ENCODE measurements at places on chromosomes 6 and 20.

DNA sequence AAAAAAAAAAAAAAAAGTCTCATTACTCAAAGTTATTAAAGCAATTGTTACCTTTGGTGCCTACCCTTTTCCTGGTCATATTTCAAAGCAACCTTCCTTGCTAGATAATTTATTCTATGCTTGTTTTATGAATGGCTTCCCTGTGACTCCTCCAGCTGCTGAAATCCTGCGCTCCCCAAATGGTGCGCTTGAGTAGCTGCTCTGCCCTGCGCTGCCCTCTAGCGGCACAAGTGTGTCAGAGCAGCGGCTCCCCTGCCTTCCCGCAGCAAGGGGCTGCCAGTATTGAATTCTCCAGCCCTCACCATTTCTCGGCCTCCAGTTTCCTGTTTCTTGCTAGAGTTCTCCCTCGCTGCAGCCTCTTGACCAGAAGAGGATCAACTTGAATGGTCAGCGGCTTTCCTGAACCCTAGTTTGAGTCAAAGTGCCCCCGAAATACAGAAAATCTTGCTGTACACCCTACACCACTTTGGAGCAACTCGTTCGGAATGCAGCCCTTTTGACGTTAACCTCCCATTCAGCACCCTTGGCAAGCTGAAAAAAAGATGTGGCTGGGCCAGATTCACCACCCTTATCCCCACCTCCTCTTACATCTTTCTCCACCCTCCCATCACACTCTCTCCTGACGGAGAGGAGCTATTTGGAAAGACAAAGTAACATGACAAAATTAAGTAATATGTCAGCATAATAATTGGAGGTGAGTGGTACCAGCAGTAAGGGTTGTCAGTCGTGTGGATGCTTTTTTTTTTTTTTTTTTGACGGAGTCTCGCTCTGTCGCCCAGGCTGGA lies 60.4 kb upstream of the KLHL31 start:
- peak; percentile 56 for DNase-seq

DNA sequence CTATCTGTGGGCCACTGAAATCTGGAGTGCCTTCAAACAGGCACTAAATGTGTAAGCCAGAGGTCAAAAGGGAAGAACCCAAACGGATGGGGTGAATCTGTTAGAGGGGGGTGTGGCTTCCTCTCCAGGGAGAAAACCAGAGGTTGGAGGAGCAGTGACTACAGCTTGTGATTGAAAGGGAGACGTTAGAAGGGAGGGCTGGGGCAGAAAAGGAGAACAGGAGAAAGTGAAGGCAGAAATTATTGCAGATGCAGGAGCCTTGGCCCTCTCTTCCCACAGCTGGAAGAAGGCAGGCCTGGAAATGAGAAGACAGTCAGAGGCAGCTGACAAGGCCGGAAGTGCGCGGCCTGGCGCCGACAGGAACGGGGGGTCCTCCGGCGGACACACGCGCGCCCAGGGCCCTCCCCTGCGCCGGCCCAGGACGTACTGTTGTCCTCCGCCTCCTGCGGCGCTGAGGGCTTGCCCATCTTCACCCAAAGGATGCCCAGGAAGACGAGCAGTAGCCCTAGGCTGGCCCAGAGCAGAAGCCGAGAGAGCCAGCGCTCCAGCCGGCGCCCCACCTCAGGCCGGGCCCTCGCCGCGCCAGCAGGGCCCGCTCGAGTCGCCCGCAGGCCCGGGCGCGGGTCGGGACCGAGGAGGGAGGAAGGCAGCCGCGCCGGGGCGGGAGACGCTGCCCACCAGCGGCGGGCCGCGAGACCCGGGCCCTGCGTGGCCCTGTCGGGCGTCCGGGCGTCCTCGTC lies 806 bp downstream of the LEMD2 start:
- DNase-seq, result peak; percentile 29

- DNase-seq, result no peak
Measured at GRCh38 chr20:25000268-25000801, 7.8 kb upstream of the APMAP start.

DNA sequence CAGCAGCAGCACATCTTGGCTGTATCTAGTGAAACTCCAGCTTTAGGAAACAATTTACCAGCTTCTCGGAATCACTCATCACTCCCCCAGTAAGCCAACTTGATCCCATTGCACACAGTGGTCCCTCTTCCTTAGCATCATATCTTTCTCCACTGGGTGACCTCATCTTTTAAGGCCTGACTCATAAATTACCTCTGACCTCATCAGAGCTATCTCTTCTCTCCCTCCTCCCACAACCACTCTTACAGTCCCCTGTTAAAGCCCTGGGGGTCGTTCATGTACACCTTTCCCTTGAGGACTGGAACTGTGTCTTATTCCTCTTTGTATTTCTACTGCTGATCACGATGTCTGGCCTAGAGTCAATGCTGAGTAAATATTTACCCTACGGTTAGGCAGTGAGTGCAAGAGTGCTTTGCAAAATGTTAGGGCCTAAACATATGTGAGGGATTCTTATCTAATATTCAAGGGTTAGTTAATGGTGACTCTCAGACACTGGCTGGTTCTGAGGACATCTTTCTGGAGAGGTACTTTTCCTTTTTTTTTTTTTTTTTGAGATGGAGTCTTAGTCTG lies 187.2 kb downstream of the LRFN2 start:
- no peak for DNase-seq

- no peak for DNase-seq
Measured at GRCh38 chr6:16548121-16548520, 213.1 kb downstream of the ATXN1 start.

DNA sequence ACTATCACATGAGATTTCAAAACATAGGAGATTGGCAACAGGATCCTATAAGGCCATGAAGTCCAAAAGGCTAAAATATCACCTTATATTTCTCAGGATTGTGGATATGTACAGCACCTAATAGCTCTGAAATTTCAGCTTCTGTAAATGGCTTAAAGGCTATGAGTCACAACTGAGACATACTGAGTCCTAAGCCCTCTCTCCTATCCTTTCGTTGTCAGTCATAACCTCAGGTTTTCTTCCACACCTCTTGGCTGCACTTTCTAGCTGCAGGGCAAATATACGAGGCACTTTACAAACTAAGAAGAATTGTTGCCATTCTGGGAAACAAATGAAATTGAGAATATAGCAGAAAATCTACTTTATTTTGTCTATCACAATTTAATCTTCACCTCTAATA lies 969.9 kb upstream of the EPHA7 start:
- DNase-seq, result no peak

DNA sequence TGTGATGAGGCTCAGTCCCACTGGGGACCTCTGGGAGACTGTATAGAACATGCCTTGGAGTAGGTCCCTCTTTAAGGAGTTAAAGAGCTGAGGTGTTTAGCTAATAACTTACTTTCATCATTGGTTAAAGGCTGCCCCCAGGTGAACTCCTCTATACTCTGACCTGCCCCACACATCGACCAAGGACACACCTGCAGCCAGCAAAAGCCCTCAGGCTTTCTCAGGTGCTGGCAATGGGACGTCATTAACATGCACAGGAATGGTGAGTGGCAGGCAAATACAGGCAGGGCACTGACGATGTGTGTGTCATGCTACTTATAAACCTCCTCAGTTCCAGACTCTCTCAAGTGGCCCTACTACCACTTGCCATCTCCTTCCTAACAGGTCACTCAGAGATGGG lies 366.4 kb downstream of the KIF16B start:
- no peak for DNase-seq

GRCh38 chr20:19743640-19743995 lies 14.4 kb upstream of the RIN2 start:
- DNase-seq, result no peak

DNA sequence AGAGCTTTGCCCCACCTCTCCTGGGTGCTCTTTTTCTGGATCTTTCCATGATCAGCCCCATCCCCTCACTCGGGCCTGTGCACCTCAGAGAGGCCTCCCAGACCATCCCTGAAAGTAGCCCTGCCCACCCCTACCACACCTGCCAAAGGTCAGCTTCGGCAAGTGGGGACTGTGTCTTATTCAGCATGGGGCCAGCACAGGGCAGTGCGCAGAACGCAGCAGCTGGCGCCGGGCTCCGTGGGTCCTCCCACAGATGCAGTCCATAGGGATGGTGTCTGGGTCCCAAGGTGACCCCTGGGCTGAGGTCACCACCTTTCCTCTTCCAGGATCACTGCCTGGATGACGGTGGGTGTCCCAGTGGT lies 79.4 kb downstream of the CEBPB start:
- no peak for DNase-seq

DNA sequence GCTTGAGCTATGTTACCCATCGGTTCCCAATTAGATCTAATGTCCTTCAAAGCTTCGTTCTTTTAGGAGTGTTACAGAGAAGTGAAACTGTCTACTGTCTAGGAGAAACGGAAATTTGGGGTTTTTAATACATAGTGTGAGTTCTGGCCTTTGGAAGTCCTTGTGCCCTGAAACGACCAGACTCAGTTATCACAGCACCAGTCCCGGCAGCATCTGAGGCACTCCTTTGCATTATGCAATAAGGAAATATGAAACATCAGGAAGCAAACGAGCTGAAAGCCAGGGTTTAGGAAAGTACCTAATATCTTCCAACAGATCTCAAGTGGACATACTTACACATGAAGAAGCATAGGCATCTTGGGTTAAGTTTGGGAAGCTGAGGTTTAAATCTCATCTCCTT lies 61.8 kb upstream of the ADGRF1 start:
- no peak for DNase-seq

- no peak for DNase-seq
Measured at GRCh38 chr6:70310063-70310694, 7.3 kb upstream of the COL9A1 start.

GRCh38 chr6:147156799-147157382 lies 47.3 kb upstream of the STXBP5 start:
- DNase-seq, result no peak

DNA sequence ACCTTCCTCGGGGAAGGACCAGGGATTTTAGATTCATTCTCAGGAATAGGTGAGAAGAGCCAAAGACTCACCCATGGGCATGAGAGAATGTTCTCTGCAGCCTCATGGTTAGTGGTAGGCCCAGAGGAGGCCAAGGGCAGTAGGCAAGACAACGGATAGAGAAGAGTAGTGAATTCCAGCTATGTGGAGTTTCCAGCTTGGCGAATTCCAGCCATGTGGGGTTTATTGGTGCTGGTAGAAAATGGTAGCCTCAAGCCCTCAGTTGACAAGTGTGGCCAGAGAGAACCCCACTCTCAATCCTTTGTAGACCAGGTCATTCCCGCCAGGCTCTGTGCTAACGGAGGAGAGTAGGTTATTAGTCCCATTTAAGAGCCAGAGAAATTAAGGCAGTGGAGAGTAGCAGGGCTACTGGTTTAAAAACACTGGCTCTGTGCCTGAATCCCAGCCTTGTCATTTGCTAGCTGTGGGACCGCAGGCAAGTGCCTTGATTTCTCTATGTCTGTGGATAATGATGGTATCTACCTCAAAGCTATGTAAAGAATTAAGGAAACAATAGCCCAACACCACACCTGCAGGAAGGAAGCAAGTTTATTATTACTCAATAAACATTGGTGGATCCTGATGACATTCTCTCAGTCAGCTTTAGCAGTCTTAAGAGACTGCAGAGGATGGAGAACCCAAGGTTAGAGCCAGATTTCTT lies 2.0 kb upstream of the SLC9A8 start:
- no peak for DNase-seq

DNA sequence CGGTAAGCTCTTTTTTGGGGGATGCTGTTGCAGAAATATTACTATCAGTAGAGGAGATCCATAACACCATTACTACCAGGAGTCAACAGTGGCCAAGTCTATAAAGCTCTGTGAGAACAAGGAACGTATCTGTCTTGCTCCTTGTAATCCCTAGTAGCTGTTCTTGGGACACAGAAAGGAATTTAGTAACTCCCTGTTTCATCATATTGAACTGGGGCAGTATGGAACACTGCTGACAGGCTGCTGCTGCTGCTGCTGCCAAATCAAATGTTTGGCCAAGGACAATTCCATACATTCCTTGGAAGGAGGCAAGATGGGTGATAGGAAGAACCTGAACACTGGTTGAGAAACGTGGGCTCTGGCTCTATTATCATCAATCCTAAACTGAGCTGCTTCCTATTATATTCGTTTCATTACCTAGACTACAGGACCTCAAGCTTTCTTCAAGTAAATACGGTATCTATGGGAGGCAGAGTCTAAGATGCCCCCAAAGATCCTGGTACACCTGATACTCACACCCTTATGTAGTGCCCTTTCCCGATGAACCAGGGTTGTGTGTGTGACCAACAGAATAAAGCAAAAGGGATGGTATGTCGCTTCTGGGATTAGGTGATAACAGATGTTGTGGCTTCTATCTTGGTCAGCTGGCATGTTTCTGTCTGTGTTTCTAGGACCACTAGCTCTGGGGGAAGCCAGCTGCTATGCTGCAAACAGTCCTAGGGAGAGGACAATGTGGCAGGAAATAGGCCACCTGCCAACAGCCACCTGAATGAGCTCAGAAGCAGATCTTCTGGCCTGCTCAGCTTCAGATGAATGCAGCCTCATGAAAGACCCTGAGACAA lies 39.5 kb downstream of the ELOVL5 start:
- DNase-seq, result no peak
